ENCODE measurements at places on chromosomes 12 and 14.

GRCh38 chr14:63524537-63525155 lies 18.5 kb downstream of the PPP2R5E start:
- no peak for DNase-seq

- no peak for DNase-seq
Measured at GRCh38 chr14:34251662-34252061, 210.4 kb downstream of the SPTSSA start.

- no peak for DNase-seq
Measured at GRCh38 chr14:52923902-52924575, 26.8 kb downstream of the FERMT2 start.

DNA sequence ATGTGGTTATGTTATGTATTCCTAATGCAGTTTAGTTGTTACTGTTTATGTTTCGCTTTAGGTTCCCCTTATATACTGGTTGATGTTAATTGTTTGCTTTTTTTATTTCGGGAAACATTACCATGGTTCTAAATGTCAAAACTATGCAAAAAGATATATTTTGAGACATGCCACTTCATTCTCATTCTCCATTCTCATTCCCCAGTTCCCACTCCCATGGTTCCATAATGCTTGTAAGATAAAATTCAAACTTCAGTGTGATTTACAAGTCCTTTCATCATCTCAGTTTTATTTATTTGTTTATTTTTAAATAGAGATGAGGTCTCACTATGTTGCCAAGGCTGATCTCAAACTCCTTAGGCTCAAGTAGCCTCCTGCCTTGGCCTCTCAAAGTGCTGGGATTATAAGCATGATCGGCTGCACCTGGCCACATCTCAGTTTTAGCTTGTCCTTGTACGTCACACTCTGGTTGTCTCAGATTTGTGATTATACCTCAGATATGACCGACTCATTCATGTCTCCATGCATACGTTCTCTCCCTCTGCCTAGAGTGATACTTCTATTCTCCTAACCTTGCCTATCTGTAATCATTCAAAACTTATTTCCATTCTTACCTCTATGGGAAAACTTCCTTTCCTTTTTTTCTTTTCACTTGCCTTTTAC lies 407.8 kb upstream of the RGS6 start:
- no peak for DNase-seq

- no peak for DNase-seq
Measured at GRCh38 chr12:95215949-95216348, 1.3 kb downstream of the FGD6 start.

DNA sequence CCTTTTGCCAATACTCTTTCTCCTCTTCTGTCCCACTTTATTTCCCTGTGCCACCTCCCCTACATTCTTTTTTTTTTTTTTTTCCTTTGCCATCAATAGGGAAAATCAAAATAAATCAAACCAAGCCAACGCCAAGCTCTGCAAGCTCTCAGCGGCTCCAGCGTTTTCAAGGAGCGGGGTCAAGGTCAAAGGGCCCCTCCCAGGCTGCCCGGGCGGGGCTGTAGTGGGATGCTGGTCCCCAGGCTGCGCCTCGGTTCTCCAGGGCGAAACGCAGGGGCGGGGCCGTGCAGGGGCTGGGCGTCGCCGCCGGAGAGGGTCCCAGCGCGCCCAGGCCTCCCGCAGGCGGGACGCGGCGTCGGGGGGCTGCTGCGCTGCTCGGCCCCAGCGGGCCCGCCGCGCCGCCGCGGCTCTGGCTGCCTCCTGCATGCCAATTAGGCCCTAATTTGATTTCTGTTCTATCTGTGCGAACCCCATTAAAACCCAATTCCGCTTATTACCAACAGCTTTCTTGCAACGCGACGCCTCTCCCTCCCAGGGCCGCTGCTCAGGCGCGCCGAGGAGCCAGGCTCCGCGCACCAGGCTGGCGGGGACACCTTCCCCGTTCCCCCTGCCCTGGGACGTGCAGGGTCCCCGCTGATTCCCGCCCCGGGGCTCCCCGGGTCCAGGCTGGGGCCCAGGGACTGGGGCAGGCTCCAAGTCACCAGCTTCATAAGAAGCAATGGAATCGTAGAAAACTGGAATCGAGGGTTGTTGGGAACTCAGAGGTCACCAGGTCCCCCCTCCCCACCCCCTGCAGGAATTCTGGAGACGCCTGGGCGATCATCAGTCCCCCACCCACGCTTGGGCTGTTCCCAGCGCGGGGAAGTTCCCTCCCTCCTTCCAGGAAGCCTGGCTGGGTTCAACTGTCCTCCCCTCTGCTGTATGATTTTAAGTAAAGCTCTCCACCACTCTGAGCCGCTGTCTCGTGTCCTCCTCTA lies 50.7 kb upstream of the MAP1LC3B2 start:
- DNase-seq: no peak

DNA sequence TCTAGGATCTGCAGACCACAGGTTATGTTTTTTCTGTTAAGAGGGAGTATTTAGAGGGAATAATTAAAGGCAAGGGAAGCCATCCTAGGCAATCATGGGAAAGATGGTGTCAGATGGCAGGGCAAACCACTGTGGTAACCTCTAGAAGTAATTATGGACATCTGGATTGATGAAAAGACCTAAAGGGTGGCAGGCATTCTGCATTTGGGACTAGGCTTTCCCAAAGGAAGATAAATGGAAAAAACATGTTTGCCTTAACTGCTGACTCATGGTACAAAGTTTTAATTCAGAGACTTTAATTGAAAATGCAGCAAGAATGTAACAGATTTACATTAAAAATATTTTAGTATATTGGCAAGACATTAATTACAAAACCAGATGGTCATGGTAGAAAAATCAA lies 88.1 kb downstream of the TMEM30B start:
- DNase-seq: no peak

DNA sequence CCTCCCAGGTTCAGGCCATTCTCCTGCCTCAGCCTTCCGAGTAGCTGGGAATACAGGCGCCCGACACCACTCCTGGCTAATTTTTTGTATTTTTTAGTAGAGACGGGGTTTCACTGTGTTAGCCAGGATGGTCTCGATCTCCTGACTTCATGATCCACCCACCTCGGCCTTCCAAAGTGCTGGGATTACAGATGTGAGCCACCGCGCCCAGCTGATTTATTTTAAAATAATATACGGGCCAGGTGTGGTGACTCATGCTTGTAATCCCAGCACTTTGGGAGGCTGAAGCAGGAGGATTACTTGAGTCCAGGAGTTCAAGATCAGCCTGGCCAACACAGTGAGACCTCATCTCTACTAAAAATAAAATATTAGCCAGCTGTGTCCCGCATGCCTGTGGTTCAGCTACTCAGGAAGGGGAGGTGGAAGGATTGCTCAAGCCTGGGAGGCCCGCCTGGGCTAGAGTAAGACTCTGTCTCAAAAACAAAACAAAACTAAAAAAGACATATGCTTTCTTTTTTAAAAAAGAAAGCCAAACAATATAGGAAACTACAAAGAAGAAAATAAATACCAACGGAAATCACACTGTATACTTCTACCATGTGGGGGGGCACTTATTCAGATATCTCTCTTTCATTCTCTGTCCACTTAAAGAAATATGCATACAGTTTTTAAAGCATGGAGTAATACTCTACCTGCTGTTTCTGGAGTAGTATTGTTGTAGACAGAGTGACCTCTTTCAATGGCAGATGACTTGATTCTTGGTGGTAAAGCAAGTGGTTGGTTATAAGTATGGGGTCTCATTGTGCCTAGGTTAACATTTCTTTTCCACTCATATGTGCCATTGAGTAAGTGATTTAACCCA lies 930 bp upstream of the MIA2 start:
- no peak for DNase-seq

GRCh38 chr12:21881965-21882364 lies 59.3 kb downstream of the ABCC9 start:
- DNase-seq: no peak

DNA sequence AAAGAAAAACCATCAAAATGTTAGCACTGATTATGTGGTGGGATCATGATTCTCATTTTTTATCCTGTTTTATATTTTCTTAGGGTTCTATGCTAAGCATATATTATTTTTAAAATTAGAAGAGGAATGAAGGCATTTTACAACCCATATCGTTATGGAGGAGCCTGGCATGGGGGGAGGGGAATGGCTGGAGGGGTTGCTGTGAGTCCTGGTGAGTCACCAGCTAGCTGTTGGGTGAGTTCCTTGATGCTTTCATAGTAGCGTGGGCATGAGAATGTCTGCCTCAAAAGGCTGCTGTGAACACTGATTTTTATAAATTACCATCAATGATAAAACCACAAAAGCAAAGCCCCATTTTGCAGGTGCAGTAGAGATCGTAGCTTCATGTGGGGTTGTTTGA lies 46.9 kb downstream of the C14orf132 start:
- DNase-seq: peak; percentile 70

DNA sequence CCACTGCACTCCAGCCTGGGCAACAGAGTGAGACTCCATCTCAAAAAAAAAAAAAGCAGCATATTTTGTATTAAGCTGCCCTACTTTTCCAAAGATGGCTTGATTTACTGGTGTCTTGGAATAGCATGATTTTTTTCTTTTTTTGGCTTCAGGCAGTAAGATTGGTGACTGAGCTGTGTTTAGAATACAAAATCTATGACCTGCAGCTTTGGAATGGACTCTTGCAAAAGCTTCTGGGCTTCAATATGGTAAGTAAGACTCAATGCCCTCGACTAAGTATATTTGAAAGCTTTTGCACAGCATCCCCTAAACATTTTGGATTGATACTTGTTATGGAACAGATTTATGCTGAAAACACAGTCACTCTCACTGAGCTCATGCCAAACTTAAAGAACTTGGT lies 87.8 kb downstream of the KNTC1 start:
- no peak for DNase-seq

DNA sequence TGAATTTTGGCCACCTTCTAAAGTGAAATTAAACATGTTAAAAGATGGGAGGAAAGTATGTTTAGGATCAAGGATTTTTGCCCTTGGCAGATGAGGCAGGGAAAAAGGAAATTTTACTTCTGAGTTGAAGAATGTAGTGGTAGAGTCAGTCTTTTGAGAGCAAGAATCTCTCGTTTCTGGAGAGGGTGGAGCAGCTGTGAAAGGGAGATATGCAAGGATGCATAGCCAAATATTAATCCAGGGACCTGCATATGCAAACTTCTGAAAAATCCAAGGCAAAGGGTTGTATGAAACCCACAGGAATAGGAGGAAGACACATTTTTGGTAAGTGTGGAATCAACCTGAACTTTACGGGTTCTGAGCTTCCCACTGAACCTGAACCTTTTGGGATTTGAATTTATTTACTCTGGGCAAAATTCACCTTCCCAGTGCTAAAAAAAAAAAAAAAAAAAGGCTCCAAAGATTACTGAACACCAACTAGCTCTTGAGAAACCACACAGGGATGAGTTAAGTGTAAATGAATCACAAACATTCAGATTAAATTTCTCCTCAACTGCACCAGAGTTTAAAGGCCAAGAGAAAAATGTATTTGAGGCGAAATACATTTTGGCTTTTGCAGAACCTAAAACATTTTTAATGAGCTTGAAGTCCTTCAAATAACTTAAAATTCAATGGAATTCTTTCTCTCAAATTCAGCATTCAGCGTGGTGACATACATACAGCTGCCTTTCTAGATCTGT lies 187.1 kb upstream of the CDKN3 start:
- DNase-seq: no peak

GRCh38 chr12:124543052-124543589 lies 24.3 kb downstream of the NCOR2 start:
- DNase-seq: no peak

DNA sequence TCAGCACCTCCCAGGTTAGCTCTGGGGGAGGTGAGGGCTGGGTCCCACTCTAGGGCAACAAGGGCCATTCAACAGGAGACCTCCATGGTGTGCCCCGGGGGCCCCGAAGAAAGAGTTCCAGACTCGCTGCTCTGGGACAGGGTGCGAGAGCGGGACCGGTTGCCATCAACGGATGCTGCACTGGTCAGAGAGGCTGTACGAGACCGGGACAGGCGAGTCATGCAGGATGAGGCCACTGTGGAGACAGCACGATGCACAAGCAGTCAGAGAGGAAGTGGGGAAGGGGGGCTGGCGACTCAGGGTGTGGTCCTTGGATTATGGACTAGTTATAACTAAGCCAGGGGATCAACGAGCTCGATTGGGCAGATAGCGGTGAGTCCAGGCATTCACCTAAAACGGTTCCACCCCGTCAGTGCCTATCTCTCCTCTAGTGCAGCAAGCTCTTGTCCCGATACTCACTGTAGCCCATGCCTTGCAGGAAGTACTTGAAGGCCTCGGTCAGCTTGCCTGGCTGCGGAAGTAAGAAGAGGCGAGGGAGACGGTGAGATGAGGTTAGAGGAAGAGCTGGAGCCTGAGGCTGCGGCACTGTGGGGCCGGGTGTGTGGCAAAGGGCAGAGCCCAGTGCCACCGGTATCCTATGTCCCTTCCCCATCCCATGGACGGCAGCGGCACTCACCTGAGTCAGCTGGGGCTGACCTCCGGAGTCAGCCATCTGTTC lies 7.2 kb downstream of the NDRG2 start:
- no peak for DNase-seq

GRCh38 chr12:77679686-77680085 lies 151.0 kb upstream of the NAV3 start:
- no peak for DNase-seq

- DNase-seq: no peak
Measured at GRCh38 chr12:27015730-27016076, 1.5 kb upstream of the TM7SF3 start.

DNA sequence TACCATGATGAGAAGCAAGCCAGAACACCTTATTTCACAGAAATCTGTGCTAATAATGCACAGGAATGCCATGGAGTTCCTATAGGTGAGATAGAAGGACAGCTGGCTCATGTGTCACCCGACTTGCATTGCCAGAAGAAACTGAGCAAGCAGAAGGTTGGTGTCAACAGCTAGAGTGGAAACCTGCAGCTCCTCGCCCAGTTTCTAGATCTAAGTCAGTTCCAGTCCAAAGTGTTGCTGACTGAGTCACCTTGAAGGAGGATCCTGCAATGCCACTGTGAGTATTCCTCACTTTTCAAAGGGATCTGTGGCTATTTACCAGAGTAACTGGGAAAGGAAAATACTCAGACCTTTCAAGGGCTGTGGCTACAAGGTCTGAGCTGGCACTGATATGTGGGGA lies 17.1 kb downstream of the CDKL1 start:
- no peak for DNase-seq

DNA sequence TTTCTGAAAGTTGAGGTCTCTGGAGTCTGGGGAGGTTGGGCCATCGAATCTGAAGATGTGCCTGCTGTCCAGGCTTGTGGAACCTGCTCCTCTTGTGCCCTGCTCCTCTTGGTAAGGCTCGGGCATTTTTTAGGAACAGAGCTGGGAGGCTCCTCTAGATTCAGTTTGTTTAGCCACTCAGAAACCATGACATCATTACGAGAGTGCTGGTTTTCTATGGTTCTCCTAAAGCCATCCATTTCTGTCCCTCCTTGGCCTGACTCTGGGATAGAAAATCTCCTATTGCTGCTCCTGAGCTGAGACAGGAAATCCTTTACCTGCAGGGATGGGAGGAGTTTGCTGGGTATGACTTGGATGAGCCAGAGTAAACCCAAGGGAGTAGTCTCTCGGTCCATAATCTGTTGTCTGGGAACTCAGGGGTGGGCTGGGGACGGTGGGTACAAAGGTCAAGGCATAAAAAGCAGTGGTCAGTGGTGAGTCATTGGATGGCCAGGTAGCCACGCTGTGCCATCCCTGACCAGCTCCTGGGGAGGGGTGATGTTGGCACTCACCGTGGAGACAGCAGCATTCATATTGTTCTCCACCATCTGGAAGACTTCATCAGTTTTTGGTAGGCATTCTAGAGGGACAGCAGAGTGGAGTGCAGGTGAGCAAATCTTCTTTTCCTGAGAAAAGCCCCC lies 2.4 kb upstream of the ADCY4 start:
- no peak for DNase-seq

GRCh38 chr12:48826209-48826855 lies 8.0 kb downstream of the CACNB3 start:
- no peak for DNase-seq

- DNase-seq: no peak
Measured at GRCh38 chr12:724194-724855, 28.1 kb upstream of the WNK1 start.
